ENCODE measurements at places on chromosomes 3 and 15. TPM values are rescaled to one million over a fixed set of nuclear protein-coding genes. Genes with fewer than 3 reads are reported as not detected.
A peak's percentile ranks its signal among the peaks of the same experiment; 100 is the strongest.

DNA sequence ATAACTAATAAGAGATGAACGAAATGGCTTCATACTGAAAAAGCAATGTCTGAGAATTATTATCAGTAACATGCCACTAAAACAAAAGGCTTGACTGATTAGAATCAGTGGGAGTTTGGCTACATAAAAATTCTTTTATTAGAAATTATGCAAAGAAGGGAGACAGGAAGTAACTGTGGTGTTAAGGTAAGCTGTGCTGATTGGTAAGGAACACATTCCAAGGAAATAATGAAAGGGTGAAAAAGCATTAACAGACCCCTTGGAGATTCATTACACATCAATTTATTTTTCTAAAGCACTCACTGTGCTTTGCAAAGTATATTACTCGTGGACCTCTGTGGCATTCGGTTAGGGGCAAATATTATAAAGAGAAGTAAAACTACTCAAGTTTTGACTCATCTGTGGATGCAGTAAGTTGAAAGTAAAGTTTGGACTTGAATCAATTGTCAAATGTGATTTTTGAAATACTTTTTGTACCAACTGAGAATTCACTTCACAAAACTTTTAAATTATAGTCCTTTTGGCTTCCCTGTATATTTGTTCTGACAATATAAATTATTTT, 176.1 kb upstream of the ZPLD1 start:
- DNase-seq, result no peak

DNA sequence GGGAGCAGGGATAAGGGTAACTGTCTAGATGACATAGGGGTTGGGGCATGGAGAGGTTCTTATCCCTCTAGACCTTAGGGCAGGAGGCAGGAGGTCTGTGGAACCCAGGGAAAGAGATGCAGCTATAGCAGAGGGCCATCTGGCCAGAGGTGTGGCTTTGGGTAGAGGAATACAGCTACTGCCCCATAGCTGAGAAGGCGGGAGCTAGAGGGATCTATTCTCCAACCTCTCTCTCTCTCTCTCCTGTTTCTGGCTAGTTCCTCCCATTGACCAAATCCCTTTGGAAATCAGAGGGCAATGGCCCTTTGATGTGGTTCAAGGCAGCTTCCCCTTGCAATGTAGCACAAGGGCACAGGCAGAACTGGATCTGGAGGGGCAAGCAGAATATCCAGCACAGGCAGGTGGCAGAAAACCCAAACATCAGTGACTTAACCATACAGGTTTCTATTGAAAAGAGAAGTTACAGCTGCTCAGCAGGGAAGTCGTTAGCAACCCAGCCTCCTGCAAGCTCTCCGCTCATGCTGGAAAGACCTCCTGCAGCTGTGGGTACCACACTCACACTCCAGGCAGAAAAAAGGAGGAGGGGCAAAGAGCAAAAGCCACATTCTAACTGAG, 22.3 kb upstream of the LMOD3 start:
- DNase-seq, result no peak

GRCh38 chr15:78440375-78441373, 2.7 kb downstream of the IREB2 start:
- no peak for DNase-seq

GRCh38 chr3:64686446-64686908, 1.3 kb downstream of the ADAMTS9 start:
- peak; percentile 63 for DNase-seq

GRCh38 chr3:111915905-111916304, 56.8 kb downstream of the PHLDB2 start:
- DNase-seq, result no peak

- DNase-seq, result no peak
Observed at GRCh38 chr3:155248531-155249187, 44.8 kb downstream of the STRIT1 start.

DNA sequence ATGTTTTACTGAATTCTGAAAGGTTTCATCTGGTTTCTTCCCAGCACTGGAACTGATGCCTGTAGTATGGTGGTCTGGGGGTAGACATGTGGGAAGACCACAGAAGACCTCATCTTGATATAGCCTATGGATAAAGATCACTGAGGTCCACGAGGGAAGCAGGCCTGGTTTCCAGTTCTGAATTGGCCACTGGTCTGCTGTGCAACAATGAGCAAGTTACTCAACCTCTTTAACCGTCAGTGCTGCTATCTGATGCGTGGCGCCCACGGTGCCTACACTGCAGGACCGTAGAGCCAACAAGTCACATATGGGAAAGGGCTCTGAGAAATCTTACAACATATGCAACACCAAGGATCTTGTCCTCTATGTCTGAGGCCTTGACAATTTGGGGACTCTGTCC, 13.3 kb downstream of the TLE3 start:
- no peak for DNase-seq

DNA sequence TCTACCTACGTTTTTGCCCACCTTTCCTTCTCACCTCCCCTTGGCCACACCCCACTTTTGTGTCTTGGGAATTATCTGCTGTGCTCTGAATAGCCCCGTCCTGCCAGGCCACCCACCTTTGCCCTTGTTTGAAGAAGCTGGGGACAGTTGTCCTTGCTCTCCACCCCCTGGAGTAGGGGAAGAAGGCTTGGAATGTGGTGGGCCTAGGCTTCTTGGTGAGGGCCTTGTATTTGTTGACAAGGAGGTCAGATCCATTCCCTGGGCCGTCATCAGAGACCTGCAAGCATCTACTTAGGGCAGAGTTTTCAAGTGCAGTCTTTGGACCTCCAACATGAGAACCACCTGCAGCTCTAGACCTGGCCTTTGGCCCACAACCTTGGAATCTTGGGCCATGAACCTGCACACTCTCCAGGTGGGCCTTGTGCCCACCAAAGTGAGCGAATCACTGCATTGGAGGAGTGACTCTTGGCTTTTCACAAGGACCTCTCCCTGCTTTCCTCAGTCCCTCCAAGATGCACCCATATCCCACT, 160.6 kb downstream of the APBA2 start:
- DNase-seq, result no peak

GRCh38 chr3:141436180-141436579, 50.6 kb upstream of the RASA2 start:
- no peak for DNase-seq

DNA sequence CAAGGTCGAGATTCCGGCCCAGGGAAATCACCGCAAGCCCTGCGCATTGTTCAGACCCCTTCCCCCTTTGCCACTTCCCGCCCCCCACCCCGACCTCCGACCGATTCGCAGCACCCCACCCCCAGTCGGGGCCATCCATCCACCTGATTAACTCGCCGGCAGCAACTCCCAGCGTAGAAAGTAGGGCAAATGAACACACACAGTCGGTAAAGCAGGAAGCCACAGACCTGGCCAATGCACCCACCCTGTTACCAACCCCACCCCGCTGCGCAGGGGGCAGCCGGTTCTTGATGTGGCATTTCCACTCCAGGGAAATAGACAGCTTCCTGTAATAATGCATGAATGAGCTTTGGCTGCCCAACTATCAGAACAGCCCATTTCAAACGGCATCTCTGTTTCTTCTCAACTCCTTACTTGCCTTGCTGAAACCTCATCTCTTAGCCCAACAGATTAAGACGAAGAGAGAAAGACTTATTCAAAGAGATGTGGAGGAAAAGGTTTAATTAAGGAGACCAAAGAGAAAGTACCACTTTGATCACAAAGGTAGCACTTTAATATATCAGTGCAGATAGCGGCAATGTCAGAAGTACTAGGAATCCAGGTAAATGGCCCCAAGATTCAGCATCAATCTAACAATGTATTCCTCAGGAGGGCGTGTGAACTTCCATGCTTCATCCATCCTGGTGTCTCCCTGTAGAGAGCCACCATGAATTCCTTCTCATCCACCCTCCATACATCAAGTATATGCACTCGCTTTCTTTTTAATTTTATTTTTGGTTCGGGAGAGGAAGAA, 1.9 kb downstream of the TNIK start:
- no peak for DNase-seq

DNA sequence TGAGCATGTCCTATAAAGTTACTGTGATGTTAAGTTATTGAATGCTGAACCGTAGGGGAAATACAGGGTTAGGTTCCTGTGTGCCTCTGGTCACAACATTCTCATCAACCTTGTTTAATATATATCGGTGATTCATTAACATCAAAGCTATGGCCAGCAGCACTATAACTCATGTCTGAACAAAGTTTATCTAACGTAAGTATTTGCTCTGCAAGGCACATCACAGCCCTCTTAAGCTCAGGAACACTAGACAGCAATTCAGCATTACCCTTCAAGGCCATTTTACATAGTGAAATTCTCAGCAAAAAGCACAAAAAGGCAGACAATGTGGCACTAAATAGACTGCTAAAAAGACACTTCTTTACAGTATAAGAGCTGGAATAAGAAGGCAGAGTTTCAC, 48.2 kb upstream of the FNDC3B start:
- DNase-seq, result no peak

DNA sequence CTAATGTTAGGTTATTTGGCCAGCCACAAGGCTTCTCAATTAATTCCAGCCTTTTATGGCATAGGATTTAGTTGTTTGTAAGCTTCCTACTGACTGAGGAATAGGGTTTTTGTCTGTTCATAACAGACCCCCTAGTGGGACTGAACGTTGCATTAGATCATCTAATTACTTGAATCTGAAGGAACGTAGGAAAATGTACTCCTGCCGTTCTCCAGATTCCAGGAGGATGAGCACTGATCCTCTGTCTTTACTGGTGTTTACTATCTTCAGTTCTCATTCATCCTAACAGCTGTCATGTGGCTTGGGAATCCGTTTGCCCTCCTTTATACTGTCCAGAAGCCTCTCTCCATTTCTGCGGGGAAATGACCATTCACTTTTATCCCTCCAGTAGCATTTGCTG, 52.7 kb downstream of the RAD54L2 start:
- no peak for DNase-seq

- no peak for DNase-seq
Observed at GRCh38 chr15:55999658-56000057, 6.2 kb upstream of the NEDD4 start.

GRCh38 chr15:87047203-87047965, 967.7 kb downstream of the AGBL1 start:
- no peak for DNase-seq

- DNase-seq, result no peak
Observed at GRCh38 chr3:100606894-100607512, 2.4 kb upstream of the ADGRG7 start.

GRCh38 chr3:65953881-65954733, 84.6 kb downstream of the MAGI1 start:
- DNase-seq, result peak; percentile 64

DNA sequence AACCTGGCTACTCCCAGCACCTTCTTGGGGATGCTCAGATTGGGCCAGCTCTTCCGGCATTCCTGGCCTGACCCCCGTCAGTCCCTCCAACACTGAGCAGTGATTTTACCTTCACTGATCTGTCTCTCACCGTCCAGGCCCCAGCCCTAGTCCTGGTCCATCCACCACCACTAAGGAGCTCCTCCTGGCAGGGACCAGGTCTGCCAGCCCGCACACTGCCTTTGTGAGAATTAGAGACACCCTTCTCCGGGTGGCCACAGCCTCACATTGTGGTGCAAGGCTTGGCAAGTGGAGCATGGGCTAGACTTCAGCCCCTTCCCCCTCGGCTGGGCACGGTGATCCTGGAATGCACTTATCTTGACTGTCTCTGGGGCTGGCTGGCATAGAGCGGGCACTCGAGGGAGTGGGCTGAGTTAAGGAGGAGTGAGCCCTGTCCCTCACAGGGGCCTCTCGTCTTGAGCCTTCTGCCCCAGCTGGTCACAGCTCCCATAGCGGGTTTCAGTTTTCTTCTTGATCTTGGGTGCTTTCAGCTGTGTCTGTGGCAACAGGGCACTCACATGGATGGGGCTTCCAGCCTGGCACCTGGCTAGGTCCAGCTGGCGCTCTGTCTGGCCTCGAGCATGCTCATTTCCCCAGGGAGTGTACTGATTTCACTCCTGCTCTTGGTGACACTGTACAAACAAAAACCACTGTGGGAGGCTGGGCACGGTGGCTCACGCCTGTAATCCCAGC, 53.9 kb downstream of the LINGO1 start:
- DNase-seq, result no peak

DNA sequence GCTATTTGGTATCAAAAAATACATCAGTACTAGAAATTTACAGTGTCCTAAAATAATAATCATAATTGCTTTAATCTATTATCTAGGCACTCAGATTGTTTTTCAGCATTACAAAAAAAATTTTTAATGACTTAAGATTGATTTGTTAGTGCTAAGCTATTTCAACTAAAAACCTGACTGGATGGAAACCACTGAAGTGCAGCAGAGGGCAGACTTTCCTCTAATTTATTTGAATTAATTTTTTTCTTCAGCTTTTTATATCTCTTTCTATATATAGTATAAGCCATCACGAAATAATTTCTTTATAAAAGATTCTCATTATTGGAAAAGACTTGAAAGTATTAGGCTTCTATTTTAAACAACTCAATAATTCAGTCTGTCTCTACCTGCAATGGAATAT, 131.4 kb downstream of the IQCH start:
- DNase-seq, result no peak

GRCh38 chr3:128466840-128467541, at the start of gene DNAJB8:
TSS of gene DNAJB8 (minus strand) at chr3:128466890. CDS start at chr3:128463245, 3,645 bp downstream.
- DNase-seq, result no peak

GRCh38 chr15:29098652-29099051, 171.0 kb downstream of the NSMCE3 start:
- no peak for DNase-seq

DNA sequence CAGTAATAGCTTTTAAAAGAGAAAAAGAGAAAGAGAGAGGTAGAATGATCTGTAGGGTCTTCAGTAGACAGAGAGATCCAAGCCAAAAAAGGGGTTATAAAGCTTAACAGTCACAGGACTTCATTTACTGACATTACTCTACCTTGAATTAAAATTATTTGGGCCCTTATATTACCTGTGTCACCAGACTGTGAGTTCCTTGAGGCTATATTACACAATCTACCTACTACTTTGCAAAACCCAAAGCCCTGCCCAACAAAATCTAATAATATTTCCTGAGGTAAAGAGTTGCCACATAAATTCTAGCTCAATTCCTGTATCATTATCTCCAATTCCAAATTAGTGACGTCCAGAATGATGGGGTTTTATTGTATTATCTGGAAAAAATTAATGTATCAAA, 1.9 kb downstream of the UBR1 start:
- DNase-seq, result no peak

- no peak for DNase-seq
Observed at GRCh38 chr3:177724020-177724638, 526.8 kb upstream of the TBL1XR1 start.

- no peak for DNase-seq
Observed at GRCh38 chr3:87270908-87271700, 5.3 kb downstream of the POU1F1 start.

GRCh38 chr3:24195504-24196230, 250.6 kb downstream of the NR1D2 start:
- DNase-seq, result no peak

GRCh38 chr3:9279966-9280365, 30.5 kb upstream of the SRGAP3 start:
- DNase-seq, result no peak

- no peak for DNase-seq
Observed at GRCh38 chr3:94615275-94616065, 552.6 kb downstream of the NSUN3 start.

- no peak for DNase-seq
Observed at GRCh38 chr3:182810574-182811268, 17.4 kb downstream of the ATP11B start.

The SELENOT gene
- 118 TPM for polyA plus RNA-seq

The COL7A1 gene
- polyA plus RNA-seq, result 31.6 TPM

The ERC2 gene
- 2.6 TPM for polyA plus RNA-seq

The SKOR1 gene
- 0.48 TPM for polyA plus RNA-seq

The ZIC1 gene
- 0.40 TPM for polyA plus RNA-seq

The MAP3K13 gene
- 44.8 TPM for polyA plus RNA-seq

The GABRR3 gene
- not detected for polyA plus RNA-seq

The CCR5 gene
- polyA plus RNA-seq, result 0.17 TPM

The TM4SF4 gene
- 3.6 TPM for polyA plus RNA-seq

The ANKRD34C gene
- polyA plus RNA-seq, result 0.06 TPM

The SMC4 gene
- 112 TPM for polyA plus RNA-seq

The P2RY13 gene
- 1.2 TPM for polyA plus RNA-seq

The PDCD7 gene
- polyA plus RNA-seq, result 28.6 TPM

The CFAP91 gene
- 21.0 TPM for polyA plus RNA-seq

All from renal pelvis (tissue), 12 donors.